ENCODE measurements at places on chromosomes 4 and X.

DNA sequence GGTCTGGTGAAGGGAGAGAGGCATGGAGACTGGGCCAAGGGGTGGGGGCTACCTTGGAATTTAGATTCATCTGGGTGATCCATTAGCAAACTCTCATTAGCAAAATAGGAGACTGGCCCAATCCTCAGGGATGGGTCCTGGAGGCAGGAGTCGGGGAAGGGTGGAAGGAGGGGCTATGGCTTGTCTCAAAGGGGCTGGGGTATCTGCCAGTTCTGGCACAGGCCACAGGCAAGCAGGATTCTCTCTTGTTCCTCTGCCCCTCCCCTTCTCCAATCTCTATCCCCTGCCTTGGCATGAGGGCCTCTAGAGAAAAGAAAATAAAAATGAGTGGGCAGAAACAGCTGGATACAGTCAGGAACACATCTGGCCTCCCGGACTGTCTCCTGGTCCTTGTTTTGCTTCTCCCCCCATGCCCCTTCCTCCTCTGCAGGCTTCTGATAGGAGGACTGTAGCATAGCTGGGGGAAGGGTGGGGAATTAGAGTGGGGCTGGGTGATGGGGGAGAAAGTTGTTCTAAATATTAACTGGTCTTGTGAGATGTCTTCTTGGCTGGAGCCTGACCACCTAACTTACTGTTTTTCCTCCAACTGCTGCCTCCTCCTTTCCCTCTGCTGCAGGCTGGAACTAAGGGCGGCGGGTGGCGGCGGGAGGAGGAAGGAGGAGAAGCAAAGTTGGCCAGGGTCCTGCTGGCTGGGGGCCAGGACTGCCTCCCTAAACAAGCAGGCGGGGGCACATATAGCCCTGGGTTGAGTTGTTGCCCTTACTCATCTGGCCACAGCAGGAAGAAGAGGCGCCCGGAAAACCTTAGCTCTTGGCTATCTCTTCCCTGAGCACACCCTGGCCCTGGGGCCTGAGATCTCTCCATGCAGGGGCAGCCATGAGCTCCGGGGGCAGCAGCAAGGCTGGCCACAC, 53.3 kb upstream of the LAS1L start:
- DNase-seq = no peak

DNA sequence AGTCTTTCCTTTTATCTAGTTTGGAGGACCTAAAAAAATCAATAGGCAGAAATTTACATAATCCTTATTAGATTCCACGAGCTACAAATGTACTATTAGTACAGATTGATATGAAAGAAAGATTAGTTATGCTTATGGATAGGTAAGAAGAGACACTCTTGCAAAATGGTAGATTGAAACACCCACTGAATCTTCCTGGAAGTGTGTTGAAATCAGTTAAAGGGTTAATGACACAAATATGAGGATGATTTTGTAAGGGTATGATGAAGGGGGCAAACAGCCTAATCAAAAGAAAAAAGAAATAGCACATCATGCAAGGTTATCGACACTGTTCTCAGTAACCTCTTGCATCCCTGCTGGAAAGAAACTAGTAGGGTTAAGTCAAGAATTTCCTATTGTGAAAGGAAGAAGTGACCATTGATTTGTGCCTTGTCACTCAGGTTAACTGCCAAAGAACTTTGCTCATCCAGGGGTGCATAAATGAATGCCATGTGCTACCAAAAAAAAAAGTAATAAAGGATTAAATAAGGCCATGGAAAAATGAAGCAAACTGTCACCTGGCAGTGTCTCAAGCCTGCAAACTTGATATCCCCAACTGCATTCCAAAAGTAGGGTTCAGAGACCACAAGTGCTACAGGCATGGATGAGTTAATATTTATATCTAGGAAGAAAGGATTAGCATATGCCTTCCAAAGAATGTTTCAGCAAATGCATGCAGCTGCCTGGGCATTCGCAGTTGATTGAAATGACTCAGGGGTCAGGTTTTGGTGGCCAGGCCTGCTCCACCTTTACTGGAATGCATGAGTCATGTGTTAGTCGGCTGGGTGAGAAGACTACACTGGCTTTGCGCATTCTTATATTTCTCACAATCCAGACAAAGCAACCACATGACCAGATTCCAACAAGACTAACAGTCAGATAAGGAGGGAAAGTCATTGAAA, 78.3 kb upstream of the ATXN3L start:
- DNase-seq = no peak

DNA sequence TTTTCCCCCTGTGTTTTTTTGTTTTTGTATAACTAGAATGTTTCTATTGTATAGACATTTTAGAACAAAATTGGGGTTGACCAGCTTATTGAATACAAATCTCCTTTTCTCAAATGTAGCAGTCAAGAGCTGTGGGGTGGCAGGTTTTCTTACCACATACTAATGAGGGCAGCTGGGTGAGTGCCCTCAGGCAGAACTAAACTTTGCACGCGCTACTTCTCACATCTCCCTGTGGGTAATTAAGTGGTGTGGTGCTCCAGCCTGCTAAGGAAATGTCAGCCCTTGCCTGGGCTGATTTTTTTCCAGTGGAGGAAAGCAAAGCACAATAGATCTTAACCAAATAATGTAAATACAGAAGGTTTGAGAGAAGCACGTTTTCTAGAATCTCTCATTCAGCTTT, 717.6 kb upstream of the TENM3 start:
- no peak for DNase-seq

GRCh38 chrX:69496183-69496582, 7.9 kb upstream of the NALF2 start:
- no peak for DNase-seq

GRCh38 chrX:66751136-66751782, 112.4 kb upstream of the EDA2R start:
- no peak for DNase-seq

All from activated CD4-positive, CD25-positive, alpha-beta regulatory T cell treated with anti-CD3 and anti-CD28 coated beads, Interleukin-2, amount 50 U/mL, for 16 hours (primary cell).